ENCODE measurements at places on chromosomes 13 and 19.
A peak's percentile ranks its signal among the peaks of the same experiment; 100 is the strongest.

GRCh38 chr13:29117663-29118062 lies 297.5 kb downstream of the MTUS2 start:
- DNase-seq = no peak

DNA sequence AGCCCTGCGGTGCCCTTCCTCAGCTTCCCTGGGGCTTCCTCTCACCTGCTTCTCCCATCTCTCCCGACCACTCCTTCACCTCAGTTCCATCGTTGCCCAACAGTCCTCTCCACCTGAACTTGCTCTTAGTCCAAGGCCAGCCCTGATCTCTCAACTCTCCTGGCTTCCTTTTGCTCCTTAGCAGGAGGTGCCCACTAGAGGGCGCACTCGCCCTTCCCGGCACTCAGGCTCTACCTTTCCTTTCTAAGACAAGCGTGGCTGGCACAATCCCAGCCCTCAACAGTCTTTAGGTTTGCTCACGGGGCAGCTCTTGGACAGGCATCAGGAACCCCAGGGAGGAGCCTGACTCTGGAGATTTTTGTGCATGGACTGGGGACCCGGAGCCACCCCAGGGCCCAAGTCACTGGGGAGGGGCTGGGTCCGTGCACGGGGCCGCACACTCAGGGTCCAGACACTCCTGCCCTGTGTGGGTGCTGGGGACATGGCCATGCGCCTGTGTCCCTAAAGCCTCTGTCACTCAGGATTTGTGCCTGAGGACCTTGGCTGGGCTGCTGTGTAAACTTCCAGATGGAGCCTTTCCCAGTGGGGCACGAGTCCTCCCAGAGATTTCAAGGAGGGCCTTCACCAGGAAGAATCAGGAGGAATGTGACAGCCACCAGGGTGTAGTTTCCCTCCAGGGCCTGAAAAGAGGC lies 12.1 kb upstream of the CEACAM8 start:
- DNase-seq = peak; percentile 51

DNA sequence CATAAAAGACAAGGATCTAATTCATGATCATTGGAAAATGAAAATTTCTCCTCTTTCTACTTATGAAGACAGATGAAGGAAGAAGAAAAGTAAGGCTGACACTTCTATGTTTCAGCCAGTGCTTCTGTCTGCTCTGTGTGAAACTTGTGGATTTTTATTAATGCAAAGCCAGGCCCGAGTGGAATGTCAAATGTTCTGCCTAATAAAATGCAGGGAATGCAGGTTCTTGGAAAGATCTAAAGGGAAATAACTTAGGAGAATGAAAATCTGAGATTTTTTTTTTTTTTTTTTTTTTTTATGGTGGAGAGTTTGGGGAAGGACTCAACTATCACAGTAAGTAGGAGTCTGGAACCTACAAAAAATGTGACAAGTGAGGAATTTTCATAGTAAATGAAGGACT lies 1732.3 kb upstream of the SLC10A2 start:
- no peak for DNase-seq

DNA sequence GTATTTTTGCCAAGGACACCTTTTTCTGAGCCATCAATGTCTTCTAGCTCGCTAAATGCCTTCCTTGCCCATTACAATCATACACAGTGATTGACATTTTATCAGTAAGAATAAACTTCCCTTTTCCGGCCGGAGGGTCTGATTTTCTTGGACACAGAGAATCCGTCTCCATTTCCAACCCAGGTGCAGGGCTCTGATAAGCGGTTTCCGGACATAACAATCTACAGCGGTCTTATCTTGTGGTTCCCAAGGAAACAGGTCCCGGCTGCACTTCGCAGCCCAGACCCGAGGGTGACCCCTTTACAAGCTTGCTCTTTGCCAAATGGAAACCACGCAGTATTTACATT lies 5.1 kb upstream of the ZNF77 start:
- DNase-seq = no peak

- DNase-seq = peak; percentile 10
Observed at GRCh38 chr13:99124794-99125316, 75.8 kb upstream of the UBAC2 start.

DNA sequence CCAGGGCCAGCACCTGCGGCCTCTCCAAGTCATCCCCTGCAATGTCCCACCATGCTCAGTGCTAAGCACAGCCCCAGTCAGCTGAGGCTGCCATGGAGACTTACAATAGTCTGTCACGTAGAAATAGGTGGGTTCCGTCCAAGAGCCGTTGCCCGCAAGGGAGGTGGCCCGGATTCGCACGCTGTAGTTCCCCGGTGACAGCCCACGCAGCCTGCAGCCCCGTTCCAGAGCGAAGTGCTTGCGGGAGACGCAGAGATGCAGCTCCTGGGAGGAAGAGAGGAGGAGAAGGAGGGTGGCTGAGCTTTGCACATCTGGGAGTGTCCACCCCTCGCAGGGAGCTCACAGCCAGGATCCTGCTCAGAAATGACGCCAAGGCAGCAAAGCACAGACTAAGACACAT lies 62.6 kb downstream of the ZNF557 start:
- no peak for DNase-seq

- no peak for DNase-seq
Observed at GRCh38 chr13:19766591-19766990, 16.2 kb downstream of the PSPC1 start.

- DNase-seq = no peak
Observed at GRCh38 chr13:49922301-49922700, 13.8 kb downstream of the SPRYD7 start.

DNA sequence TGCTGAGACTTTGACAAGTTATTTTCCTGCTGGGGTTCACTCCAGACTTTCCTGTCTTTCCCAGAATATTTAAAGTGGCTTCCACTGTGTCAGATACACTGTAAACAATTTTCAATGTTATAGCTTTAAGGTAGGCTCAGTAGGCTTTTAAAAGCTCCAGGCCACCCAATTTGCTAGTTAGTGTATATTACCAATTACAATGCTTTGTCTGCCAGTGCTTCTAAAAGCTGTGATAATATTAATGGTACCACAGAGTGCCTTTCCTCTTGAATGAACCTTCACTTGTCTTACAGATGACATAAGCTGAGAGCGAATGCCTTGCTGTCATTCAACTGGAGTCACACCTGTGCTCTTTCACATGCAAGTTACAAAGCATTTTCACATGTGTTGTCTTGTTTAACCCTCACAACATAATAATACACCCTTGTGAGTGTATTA lies 239.7 kb upstream of the HTR2A start:
- no peak for DNase-seq

GRCh38 chr13:111503376-111503775 lies 182.9 kb downstream of the TEX29 start:
- DNase-seq = no peak

GRCh38 chr13:100826441-100826840 lies 151.8 kb upstream of the TMTC4 start:
- no peak for DNase-seq

DNA sequence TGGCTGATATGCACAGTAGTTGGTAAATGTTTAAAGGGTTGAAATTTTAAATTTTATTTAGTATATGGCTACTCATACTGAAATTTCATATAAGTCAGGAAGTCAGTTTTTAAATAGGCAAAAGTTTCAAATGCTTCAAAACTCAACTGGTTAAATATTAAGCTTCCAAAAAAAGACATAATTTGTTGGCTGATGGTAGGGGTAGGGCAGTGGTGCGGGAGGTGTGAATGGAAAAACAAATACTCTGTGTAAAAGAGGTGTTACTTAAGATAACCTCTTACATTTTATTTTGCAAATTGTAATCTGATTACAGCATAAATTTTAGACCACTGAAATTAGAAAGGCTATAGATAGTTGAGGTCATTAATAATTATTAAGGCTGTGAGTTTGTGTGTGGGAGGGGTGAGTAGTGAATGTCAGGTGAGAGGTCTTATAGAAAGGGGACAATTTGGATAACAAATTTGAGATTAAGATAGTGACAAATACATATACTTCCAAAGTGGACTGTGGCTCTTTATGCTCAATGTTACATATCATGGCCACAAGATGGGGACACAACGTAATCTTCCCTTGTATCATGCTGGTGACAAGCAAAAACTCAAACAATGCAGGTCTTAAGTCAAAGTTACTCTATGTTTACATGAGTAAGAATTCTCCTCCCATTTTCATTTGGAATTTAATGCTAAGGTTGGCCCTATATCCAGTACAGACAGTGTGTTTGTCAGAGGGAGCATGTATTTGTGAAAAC lies 36.6 kb upstream of the OXGR1 start:
- DNase-seq = no peak

DNA sequence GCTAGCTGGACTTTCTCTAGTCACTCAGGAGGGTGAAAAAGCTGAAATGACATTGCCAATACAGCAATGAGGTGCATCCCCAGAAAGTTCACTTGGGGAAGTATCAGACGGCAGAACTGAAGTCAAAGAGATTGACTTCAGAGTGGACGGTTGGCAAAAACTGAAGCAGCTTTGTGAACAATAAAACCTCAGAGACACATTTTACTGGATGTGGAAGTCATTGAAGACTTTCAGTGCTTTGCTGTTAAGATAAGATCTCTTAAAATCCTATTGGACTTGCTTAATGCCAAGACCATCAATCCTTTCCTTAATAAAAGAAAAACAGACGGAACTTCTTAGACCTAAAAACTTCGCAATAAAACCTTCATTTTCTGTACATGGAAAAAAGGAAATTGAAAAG lies 103.7 kb downstream of the ABCC4 start:
- no peak for DNase-seq

- peak; percentile 38 for DNase-seq
Observed at GRCh38 chr19:53132141-53132991, at the start of gene ZNF415. Gene ZNF415 (minus strand): TSS chr19:53132910. CDS start chr19:53122676, 10,234 bp downstream.
